ENCODE measurements at places on chromosomes 12 and 14.

GRCh38 chr14:22388669-22389595 is 200.1 kb downstream of the DAD1 start:
- DNase-seq = no peak

GRCh38 chr12:73383584-73384222 is 1111.5 kb downstream of the TRHDE start:
- no peak for DNase-seq

GRCh38 chr14:36339816-36340215 is 19.4 kb upstream of the MBIP start:
- DNase-seq = no peak

GRCh38 chr14:99535448-99535847 is 54.2 kb downstream of the CCNK start:
- DNase-seq = no peak

- no peak for DNase-seq
Observed at GRCh38 chr12:117466677-117467362, 105.4 kb upstream of the NOS1 start.

DNA sequence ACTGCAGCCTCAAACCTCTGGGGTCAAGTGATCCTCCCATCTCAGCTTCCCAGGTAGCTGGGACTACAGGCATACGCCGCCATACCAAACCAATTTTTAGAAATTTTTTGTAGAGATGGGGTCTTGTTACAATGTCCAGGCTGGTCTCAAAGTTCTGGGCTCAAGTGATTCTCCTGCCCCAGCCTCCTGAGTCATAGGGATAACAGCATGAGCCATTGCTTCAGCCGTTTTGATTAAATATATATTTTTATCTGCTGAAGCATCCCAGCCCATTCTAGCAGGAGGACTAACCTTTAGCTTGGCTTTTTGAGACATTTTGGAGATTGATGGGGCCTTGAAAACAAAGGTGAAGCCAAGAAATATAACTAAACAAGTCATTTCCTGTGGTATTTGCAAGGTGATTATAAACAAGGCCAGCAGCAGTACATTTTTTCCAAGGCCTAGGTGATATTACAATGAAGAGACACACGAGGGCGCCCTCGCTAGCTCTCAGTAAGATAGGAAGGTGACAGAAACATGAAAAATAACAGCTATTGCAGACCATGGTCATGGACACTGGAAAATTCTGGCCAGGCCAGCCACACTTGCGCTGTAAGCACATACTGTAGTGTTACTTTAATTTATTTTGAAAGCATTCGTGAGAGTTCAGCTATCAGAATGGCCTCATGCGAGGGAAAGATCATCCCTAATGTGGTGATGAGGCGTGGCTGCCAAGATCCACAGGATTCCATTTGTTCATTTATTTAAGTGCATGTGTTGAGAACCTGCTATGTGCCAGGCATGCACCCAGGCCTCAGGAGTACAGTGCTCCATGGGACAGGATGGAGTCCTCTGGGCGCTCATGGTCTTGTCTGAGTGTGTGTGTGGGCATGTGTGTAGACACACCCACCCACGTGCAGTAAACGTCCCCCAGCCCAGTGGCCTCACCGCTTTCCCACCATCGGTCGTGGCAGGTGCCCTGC is 63.5 kb downstream of the DGLUCY start:
- peak; percentile 37 for DNase-seq

- DNase-seq = no peak
Observed at GRCh38 chr14:54781961-54782750, 120.5 kb downstream of the GCH1 start.

GRCh38 chr14:22991852-22992251 is 9.5 kb upstream of the AJUBA start:
- DNase-seq = no peak

DNA sequence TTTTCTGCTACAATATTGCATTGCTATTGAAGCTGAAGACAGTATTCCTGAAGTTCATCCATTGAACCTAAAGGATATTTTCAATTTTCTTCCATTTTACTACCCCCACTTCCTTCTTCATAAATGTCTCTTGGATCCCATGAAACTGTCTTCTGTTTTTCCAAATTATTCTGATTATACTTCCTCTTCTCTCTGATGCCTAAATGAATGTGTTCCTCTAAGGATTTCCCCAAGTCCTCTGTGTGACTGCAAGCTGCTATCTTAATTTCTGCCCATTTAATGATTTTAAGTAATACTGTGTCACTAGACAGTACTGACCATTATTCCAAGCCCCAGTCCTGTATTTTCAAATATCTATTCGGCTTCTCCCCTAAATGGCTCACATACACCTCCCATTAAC is 102.9 kb downstream of the TAOK3 start:
- DNase-seq = no peak

DNA sequence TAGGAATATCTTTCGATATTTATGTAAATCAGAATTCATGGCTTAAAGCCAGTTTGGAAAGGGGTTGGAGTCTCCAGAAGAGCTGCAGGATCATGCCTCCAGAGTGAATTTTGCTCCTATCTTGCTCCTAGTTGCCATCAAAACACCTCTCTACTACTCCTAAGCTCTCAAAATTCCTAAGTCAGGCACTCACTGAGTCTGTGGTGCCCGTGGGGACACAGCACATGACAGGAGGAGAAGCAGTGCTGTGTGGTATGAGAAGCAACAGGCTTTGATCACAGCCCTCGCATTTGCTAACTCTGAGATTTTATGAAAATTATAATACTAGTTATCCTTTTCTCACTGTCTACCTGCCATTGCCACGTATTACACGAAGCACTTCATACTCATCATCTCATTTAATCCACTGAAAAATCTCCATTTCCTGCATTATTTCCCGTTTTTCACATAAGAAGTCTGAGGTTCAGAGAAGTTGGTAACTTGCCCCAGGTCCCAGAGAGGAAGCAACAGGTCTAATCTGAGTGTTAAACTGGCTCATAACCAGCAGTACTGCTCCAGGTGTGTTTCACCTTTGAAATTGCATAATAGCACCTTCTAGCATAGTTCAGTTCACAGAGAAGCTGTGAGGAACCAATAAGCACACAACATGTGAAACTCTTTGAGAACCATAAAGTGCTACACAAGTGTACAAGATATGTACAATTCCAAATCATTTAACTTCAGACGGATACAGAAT is 33.1 kb upstream of the SLC35F4 start:
- no peak for DNase-seq

DNA sequence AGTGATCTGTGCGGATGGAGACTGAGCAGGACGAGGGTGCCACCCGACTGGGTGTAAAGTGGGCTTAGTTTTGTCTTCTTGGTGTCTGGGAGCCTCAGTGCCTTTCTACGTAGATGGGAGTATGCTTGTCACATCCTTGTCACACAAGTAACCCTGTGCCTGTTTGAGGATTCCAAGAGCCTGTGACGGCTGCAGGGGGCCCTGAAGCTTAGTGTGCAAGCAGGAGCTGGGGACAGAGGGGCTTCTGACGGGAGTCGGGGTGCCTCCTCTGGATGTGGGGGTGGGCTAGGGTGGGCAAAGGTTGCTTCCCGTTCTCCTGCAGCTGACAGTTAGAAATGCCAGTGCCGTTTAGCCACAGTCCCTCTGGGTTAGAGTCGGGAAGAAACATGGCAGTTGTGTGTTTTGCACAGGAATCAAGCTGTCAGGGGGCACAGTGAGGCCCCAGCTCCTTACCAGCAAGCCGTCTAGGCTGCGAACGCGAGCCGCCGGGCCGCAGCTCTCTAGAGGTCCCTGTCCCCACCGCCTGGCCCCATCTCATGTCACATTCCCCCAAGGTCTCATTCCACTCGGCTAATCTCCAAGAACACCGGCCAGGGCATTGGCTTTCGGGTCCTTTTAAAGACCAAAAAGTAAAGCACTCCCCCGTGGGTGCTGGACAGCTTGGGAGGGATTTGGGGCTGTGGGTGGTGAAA is 7.0 kb downstream of the RTL1 start:
- DNase-seq = no peak

DNA sequence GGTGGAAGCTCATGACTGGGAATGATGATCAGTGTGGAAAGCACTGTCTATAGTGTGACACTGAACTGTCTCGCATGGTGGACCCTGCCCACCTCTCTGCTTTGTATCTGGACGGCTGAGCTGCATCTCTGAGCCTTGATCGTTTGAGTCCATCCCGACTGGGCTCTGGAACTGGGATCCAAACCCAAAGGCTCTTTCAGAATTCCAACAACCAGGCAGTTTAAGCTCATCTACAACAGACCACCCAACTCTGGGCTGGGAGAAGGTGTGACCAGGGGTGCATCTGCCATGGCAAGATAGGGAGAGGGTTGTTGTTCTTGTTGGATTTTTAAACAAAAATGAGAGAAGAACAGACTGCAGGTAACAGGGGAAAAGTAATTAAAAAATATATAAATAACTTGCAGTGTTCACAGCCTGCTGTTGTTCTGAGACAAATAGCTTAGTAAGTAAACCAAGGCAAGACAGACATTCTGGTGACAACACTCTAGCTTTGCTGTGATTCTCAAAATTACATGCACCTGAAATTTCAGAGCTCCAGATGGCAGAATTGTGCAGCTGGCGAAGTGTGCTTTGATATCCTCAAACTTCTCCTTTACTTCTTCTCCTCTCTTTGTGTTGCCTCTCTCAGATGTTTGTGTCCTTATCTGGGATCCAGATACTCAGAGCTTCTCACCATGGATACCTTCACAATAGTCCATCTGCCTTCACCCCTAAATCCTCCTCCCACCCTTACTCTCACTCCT is 209.6 kb downstream of the EMP1 start:
- no peak for DNase-seq

DNA sequence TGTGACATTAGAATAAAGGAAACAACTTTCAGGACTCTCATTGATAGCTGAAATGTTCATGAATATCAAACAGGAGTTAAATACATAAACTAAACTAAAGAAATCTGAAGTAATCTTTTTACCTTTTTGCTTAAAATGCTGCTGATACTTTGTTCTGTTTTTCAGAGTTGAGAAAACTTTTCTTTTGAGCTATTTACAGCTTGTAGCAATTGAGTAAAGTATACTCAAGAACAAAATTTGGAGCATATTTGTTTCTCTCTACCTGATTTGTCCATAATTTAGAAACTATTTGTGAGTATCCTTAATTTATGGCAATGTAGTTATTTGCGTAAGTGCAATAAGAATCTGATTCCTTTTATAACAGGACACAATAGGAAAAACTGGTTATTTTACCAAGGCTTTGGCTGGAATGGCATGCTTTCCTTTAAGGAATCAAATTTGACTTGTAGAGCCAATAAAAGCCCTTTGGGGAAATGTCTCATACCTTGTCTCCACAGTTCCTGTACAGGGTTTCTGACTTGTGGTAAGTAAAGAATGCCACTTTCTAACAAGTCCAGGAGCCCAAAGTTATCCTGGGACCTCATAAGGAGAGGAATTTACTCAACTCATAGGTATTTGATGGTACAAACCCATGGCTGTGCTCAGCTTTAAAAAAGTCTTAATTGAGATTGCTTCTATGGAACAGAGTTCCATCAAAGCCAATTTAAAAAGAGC is 195.7 kb downstream of the TMEM117 start:
- DNase-seq = no peak

DNA sequence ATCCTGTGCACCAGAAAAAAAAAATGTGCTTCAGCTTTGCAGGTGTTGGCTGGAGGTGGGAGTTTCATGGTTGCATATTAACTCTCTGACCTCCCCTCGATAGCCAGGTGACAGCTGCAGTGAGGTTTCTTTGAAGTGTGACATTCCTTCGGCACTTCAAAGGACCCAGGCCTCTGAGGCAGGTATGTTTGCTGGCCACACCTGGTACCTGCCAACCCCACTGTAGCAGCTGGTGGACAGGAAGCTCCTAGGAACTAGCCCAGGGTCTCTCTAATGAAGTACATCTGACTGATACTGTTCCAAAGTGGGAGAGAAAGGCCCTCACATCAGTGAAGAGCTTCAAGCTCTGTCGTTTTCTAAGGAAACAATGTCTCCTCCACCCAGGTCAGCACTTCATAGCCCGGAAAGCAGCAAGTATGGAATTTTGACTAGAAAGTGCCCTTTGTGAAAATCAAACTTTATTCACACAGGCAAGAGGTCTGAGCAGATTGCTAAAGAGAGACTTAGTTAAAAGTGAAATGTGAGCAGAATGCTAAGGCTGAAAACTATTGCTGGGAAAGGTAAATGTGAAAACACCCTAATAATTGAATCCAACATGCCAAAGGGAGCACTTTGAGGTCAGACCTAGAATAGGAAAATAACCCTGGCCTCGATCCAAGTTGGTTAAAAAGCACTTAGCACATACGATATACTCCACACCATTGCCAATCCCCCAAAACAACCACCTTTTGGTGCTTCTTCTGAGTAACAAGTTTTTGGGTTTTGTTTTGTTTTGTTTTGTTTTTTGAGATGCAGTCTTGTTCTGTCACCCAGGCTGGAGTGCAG is 71.3 kb downstream of the PHLDA1 start:
- no peak for DNase-seq

Measured in stimulated activated CD4-positive, alpha-beta T cell treated with anti-CD3 and anti-CD28 coated beads, Interleukin-1b, Interleukin-23, amount 100 ng/mL, for 1 hour (primary cell).